ENCODE measurements at places on chromosomes 2 and 18.

DNA sequence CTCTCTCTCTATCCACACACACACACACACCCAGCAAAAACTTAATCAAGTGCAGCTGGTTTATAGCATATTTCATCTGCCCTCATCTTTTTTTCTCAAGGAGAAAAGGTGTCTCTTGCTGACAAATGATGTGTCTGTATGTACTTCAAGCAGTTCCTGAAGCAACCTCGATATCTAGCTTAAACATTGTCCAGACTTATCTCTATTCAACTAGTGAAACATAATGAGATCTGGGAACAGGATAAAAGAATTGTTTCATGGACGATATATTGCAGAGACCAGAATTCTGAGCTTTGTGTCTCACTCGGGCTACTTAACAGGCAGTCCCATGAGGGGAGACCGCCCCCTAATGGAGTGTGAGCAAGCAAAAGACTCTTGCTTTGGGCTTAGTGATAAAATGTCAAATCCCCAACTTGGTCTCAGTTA lies 929.2 kb upstream of the SOX11 start:
- DNase-seq = no peak

- DNase-seq = no peak
These were observed 614.0 kb upstream of the CRIM1 start for GRCh38 chr2:35741556-35741955.

GRCh38 chr2:117057016-117057415 lies 757.5 kb upstream of the DDX18 start:
- no peak for DNase-seq

GRCh38 chr2:183291436-183291835 lies 167.2 kb downstream of the NUP35 start:
- no peak for DNase-seq

- no peak for DNase-seq
These were observed 108.1 kb downstream of the AOX1 start for GRCh38 chr2:200693836-200694470.

DNA sequence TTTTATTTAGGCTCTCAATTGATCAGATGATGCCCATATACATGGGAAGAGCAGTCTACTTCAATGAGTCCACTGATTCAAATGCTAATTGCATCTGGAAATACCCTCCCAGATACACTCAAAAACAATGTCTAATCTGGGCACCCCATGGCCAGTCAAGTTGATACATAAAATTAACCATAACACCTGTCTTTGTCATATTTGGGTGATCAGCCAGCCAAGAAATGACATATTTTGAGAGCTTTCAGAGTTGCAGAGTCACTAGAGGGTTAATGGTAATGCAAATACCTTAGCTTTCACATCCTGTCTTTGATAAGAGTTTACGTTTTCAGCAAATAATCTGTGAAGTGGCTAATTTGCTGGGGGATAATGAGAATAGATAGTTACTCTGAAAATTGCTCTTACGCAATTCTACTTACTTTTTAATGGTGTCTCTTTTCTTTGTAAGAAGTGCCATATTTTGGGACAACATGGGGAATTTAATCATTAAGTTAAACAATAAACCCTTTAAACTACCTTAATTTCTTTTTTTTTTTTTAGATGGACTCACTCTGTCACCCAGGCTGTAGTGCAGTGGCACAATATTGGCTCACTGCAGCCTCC lies 49.1 kb downstream of the CCDC195 start:
- no peak for DNase-seq

DNA sequence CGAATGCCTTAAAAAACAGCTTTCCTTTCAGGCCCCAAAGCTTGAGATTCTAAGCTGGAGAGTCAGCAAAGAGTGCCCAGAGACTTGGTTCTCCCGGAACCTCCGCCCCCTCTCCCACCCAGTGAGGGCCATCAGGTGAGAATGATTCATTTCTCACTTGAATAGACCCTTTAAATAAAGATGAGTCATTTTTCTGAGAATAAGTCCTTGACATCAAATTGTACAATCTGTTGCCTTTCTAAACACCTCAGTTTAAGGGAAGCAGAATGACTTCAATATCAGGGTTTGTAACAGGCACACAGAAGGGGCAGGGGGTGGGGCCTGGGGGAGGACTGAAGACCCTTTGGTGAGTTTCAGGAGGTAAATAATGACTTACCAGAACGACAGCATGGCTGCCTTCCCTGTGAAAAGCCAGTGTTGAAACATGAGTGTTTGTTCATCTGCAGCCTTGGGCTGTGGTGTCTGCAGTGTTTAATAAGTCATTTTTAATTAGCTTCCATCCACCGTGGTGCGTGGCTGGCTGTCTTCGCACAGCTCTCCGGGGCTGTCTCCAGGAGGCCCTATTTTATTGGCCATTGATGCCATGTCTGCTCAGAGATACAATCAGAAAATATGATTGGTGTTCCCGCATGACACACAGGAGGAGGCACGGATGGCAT lies 134.9 kb upstream of the ZNF236 start:
- no peak for DNase-seq

GRCh38 chr2:8986327-8986976 lies 17.0 kb downstream of the MBOAT2 start:
- no peak for DNase-seq

GRCh38 chr18:67525328-67526099 lies 9.0 kb upstream of the DSEL start:
- DNase-seq = no peak

DNA sequence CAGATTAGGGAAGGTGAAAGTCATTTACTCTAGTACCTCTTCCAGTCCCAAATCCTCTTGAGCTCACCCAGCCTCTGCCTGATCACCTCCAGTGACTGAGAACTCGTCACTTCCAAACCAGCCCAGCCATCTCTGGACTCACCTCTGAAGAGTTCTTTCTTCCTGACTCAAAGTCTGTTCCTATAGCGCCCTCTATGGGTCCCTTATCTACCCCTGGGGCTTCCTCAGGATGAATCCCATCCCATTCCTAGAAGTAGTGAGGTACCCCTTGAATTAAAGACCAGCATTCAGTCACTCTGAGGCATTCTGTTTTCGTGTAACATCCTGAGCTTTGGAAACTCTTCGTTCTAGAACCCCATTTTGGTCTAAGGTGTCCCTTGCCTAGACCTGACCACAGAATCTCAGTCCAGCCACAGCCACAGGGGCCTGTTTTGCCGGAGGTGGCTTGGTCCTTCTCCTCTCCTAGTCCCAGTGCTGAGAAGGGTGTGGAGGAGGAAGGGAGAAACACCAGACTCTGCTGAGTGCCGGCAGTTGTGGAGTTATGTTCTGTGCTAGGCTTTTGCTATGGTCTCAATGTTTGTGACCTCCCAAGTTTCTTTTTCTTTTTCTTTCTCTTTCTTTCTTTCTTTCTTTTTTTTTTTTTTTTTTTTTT lies 32.7 kb downstream of the SIX3 start:
- DNase-seq = no peak

- DNase-seq = no peak
These were observed 300.8 kb downstream of the NDUFA10 start for GRCh38 chr2:239724194-239724849.

DNA sequence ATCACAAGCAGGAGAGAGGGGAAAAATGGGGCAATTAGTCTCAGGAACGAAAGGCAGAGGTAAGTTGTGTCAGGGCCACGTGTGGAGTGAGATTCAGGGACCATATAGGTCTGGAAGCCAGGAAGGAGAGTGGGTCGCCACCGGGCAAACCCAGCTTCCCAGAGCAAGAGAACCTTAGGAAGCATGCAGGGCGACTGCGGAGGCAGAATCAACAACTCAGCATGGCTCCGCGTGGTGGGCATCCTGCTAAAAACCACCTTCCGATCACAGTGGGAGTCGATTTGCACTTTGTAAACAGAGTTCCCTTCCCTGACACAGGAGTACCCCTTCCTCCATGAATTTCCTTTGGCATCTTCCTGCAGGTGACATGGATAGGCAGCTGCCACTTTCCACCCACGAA lies 114.6 kb downstream of the TTC32 start:
- no peak for DNase-seq

GRCh38 chr2:205754924-205755321 lies 72.6 kb downstream of the NRP2 start:
- no peak for DNase-seq

DNA sequence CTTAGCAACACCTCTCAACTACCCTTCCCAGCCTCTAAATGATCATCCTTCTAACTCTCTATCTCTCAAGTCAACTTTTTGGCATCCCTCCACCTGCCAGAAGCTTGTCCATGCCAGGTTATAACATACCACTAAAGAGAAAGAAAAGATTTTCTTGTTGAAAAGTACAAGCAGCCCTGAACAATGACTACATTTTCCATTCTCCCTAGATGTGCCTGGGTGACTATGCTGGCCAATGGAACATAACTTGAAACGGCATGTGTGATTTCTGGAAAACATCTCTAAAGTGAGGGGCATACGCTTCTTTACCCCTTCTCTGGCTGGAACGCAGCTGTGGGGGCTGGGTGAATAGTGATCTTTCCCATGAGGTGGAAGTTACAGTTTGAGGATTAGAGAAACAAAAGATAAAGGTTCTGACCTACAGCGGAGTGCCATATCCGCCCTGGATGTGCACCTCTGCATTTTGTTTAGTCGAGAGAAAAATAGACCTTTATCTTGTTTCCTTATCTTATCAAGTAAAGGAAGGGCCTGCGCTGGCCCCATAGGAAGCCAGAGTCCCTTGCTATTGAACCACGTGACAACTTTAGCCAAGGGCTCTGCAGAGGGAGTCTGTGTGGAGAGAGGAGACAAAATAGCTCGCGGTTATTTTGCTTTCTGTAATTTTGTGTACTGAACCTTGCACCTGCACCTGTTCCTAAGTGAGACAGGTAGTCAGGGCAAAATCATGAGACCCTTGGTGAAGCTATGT lies 436.8 kb downstream of the TGIF1 start:
- no peak for DNase-seq

- no peak for DNase-seq
These were observed 280.5 kb downstream of the TCF4 start for GRCh38 chr18:55307505-55307904.

DNA sequence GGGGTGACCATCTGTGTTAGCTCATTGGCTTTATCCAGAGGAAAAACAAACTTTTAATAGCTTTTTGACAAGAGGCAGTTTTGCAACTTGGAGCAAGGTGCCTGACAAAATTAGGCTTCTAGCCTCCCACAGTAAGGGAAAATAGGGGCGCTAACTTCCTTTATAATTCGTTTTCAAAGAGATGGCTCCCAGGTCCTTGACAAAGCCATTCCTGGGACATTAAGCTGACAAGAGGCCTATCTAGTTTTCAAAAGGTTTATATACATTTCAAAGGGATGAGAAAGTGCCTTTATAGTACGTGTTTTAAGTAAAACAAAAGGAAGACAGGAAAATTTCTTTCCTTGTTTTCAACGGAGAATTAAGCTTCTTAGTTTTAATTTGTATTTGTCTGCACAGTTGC lies 159.4 kb upstream of the GCFC2 start:
- DNase-seq = no peak

DNA sequence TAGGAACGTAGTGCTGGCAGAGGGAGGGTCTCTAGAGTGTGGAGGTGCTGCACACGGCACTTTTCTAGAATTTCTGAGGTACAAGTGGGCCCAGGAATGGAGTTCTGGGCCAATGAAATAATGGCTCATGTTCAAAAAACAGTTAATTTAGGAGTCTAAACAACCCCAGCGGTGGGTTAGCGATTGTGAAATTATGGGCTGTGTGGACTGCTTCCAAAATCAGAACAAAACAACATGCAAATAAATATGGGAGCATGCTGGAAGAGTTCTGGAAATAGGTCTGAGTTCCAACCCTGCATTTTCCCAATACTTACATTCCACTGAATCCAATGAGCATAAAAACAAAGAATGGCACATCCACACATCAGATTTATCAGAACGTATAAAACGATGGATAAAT lies 317.6 kb downstream of the AFF3 start:
- DNase-seq = no peak

DNA sequence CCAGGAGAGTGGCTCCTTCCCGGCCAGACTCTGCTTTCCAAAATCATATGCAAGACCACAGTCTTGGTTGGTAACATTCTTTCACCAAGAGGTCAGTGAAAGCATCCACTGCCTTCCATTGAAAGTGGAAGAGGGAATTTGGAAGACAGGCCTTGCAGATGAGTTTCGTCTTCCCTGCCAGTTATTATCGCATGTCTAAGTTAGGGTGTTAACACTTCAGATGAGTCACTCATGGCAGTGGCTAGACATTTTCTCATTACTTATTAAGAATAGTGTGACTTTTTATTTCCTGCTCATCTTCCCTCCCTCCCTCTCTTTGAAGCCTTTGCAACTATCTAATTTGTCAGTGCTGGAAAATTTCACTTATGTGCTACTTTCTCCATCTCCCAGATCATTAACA lies 102.9 kb upstream of the EPB41L3 start:
- no peak for DNase-seq

DNA sequence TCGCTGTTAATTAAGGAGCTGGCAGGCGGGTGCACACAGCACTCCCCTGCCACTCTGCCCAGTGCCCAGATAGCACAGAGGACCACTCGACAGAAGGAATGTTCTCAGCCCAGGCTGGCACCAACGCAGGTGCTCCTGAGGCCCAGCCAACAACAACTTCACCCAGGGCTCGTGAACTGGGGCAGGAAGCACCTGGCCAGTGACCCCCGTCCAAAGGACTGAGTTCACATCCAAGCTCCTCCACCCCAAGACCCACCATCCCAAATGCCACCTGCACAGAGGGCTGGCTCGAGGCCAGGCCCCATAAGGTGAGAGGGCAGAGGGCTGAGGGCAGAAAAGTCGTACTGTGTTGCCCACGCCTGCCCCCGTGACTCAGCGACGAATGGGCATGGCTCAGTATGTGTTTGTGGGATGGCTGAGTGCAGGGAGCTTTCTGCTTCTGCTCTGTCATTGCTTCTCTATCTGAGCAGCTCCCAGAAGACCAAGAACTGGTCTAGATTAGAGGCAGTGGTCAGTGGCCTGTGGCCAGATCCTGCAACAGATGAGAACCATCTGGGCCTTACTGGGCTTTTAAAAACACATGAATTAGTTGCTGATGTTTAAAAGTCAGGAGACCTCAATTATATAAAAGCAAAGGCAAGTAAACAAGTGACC lies 68.4 kb downstream of the POLR1A start:
- no peak for DNase-seq

GRCh38 chr2:121049950-121050585 lies 234.9 kb downstream of the TFCP2L1 start:
- DNase-seq = no peak

DNA sequence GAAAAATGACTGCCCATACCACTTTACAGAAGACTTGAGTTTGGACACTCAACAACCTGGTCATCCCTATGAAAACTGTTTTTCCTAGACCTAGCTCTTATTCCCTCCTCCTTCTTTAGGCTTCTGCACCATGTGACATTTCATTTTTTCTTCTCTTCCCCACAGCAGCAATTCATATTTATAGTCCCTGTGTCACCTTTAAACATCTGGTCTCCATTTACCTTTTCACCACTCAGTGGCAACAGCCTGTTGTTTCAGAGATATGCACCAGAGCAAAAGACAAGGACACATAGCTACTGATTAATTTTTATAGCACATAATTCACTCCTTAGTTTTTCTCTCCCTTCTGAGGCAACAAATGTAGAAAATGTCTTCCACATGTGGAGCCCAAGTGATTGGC lies 118.7 kb downstream of the RIT2 start:
- no peak for DNase-seq

Measured in activated gamma-delta T cell (primary cell).